ENCODE measurements at places on chromosomes 13 and 19.

DNA sequence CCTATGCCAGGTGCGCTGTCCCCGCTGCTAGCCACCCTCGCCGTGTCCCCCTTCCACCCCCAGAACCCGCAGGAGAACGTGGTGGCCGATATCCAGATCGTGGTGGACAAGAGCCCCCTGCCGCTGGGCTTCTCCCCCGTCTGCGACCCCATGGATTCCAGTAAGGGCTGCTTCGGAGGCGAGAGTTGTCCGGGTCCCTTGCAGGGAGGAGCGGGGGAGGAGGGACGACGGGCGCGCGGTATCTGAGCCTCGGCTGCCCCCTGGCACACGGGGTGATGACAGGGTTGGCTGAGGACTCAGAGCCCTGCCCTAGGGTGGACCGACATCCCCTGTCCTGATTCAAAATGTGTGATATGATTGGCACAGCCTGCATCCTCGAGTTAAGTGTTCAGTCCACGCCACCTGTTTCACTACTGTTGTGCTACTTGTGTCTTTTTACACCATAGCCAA is 653 bp downstream of the MVB12A start:
- peak; percentile 5 for DNase-seq

DNA sequence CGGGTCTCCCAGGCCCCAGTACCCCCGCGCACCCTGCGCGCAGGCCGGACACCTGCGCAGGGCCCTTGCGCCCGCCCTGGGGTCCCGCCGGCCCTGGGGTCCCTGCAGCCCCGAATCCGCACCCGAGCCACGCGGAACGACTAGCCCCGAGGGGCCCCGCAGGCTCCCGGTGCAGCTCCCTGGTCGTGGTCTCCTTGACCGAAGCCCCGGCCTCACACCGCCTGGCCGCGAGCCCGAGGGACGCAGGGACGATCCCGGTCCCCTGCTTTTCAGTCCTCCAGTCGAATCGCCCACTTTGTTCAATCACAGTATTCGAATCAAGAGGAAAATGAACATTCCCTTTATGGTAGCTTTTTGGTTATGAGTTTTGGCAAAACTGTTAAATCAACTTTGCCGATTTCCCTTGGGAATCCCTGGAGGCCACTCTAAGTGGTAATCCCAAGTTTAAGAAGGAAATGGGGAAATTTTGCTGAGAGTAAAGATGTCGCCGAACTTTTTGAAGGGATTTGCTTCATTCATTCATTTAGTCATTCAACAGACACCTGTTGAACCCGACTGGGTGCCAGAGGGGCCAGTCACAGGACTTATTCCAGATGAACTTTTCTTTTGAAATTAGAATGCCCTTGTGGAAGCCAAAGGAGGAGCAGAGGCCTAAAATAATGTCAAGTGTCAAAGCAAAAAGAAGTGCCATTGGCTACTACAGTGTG is 75.0 kb downstream of the ZIC5 start:
- no peak for DNase-seq

DNA sequence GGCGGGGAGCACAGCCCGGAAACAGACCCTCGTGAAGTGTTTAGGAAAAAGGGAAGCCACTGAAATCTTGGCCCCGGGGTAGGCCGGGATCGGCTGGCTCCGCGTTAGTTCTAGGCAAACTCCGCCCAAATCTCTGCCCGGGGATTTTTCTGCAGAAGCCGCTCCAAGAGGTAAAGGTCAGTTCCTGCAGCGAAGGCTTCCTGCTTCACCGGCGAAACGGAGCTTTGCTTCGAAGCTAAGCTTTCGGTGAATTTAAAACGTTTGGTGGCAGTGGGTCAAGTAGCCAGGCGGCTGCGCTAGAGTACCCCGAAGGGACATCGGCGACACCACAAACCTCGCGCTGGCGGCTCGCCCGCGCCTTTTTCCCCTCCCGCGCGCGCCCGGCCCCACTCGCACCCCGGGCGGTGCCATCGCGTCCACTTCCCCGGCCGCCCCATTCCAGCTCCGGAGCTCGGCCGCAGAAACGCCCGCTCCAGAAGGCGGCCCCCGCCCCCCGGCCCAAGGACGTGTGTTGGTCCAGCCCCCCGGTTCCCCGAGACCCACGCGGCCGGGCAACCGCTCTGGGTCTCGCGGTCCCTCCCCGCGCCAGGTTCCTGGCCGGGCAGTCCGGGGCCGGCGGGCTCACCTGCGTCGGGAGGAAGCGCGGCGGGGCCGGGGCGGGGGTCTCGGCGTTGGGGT is 441 bp downstream of the GJB2 start:
- DNase-seq, result no peak

GRCh38 chr19:30682999-30683536 is 310.9 kb downstream of the ZNF536 start:
- DNase-seq, result peak; percentile 65

GRCh38 chr19:43501661-43502418 is 2.7 kb downstream of the PHLDB3 start:
- no peak for DNase-seq

GRCh38 chr13:60075850-60076249 is 87.9 kb downstream of the DIAPH3 start:
- DNase-seq, result no peak

DNA sequence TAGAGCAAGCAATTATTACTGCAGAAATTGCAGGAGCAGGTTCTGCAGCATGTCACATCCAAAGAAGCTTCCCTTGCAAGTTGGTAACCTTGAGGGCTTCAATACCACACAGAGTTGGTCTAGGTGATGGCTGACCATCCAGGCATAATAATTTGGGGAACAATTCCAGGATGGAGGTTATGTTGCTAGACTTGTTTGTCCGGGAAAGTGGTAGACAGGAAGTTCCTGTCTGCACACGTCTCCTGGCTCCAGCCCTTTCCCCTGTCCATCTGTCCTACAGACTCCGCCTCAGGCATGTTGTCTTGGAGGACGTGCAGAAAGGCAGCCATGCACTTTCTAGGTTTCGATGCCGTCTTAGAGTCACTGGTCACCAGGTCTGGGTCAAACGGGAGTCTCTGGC is 26.0 kb downstream of the DPRX start:
- DNase-seq, result no peak

GRCh38 chr13:97640268-97640667 is 206.3 kb downstream of the RAP2A start:
- DNase-seq, result no peak

GRCh38 chr13:94335761-94336526 is 143.5 kb downstream of the DCT start:
- DNase-seq, result no peak

- no peak for DNase-seq
Measured at GRCh38 chr19:13937479-13938300, 527 bp downstream of the PODNL1 start.

GRCh38 chr13:80235166-80235966 is 105.6 kb downstream of the SPRY2 start:
- no peak for DNase-seq

- DNase-seq, result no peak
Measured at GRCh38 chr13:32426990-32427851, 709 bp downstream of the N4BP2L1 start.

DNA sequence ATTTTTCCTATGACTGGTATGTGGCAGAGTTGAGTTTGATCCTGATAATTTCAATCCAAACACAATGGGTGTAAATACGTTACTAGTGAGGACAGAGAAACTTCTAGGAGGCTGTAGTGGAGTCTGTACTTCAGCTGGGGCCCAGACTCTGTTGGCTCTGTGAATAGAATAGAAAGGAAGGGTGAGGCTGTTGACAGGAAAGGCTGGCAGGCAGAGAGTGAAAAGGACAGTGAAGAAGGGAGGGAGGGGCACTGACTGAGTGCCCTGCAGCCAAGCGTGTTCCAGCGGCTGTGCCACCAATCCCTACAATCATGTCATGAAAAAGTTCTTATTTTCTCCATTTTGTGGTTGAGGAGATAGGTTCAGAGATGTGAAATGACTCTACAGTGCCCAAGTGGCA is 80.5 kb downstream of the MBNL2 start:
- DNase-seq, result no peak
